ENCODE measurements at places on chromosomes 7 and 10. TPM values are rescaled to one million over a fixed set of nuclear protein-coding genes. Genes with fewer than 3 reads are reported as not detected.

Gene CALD1
- 25.0 TPM for total RNA-seq

DNA sequence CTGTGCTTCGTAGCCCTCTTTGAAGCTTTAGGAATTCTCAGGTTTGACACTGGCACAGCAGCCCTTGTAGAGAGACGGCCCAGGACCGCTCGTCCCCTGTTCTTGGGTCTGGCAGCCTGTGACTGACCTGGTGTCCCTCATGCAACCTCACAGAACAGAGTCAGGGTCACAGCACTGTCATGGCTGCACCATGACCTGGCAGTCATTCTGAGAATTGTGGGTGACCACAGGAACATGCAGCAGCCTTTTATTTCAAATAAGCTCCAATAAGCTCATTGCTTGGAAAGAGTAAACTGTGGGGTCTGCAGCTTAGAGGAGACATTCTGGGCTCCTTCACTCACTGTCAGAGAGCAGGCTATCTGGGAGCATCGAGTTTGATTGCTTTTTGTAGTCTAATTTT, 42.5 kb downstream of the MYO1G start:
- no peak for DNase-seq
- no peak overlapping the region for H3K27ac ChIP-seq
- H3K27me3 ChIP-seq, result peaks cover 2% of the 10 kb centered on the region
- H3K4me1 ChIP-seq, result no peaks in the 10 kb centered on the region
- H3K36me3 ChIP-seq, result no peaks in the 10 kb centered on the region

DNA sequence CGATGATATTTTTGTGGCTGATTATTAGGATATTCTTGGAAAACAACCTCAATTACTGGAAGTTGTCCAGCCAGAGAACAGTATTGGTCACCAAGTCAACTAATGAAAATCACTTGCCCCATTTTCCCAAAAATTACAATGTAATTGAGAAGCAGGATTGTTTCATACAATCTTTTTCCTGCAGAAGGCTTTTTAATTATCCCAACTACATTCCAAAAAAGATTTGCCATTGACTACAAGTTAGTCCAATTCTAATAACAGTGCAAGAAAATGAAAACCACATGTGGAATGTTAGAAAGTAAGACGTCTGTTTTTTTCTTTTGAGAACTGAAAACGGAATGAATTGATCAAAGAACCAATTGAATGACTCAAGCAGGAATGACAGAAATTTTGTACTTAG, 1195.8 kb downstream of the SORCS1 start:
- DNase-seq, result no peak
- H3K4me3 ChIP-seq, result no peak overlapping the region
- no peaks in the 10 kb centered on the region for H3K27me3 ChIP-seq

- DNase-seq, result no peak
- H3K4me3 ChIP-seq, result no peak overlapping the region
- no peaks in the 10 kb centered on the region for H3K4me1 ChIP-seq
- H3K27me3 ChIP-seq, result no peaks in the 10 kb centered on the region
- no peak overlapping the region for H3K27ac ChIP-seq
- no peaks in the 10 kb centered on the region for H3K36me3 ChIP-seq
These were observed 55.5 kb upstream of the ATP6V0A4 start for GRCh38 chr7:138853448-138853847.

DNA sequence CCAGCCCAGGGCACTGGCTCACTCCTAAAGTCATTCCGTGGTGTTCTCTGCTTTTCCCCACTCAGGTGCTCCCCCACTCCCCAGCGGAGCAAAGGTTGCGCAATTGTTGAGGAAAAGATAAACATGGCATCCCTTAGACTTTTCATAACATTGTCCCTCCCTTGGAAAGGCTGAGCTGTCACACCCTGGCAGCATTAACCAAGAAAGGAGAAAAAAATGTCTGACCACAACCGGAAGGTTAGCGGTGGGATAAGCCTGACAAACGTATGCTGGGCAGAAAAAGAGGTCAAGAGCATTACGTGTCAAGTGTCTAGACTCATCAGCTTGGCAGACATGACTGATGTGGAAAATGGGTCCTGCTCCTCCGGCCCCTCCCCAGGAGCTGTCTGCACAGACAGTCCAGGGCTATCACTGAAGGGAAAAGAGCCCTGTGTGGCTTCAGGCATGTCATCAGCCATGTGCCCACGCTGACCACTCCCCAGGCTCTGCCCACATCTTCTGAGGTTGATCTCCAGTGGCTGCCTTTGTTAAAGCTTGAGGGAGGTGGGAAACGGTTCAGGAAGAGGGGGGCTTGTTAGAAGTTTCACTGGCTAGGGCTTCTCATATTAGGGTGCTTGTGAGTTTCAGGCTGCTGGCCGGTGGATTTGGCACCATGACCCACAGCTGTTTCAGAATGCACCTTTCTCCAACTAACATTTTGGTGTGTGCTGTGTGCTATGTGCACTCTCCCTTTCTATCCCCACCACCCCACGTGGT, 30.1 kb downstream of the BTBD16 start:
- no peak overlapping the region for H3K4me3 ChIP-seq
- peaks cover 3% of the 10 kb centered on the region for H3K4me1 ChIP-seq
- H3K27me3 ChIP-seq, result no peaks in the 10 kb centered on the region
- H3K27ac ChIP-seq, result no peak overlapping the region

Gene EBLN1
- total RNA-seq, result not detected

GRCh38 chr10:33975481-33975880, 641.0 kb upstream of the NRP1 start:
- H3K4me3 ChIP-seq, result no peak overlapping the region
- no peak overlapping the region for H3K27ac ChIP-seq
- no peaks in the 10 kb centered on the region for H3K27me3 ChIP-seq
- DNase-seq, result no peak
